Thoracic aorta (tissue), 2 donors: ENCODE measurements at places on chromosomes 2 and 18. TPM values are rescaled to one million over a fixed set of nuclear protein-coding genes. Genes with fewer than 3 reads are reported as not detected.
A peak's percentile ranks its signal among the peaks of the same experiment; 100 is the strongest.

DNA sequence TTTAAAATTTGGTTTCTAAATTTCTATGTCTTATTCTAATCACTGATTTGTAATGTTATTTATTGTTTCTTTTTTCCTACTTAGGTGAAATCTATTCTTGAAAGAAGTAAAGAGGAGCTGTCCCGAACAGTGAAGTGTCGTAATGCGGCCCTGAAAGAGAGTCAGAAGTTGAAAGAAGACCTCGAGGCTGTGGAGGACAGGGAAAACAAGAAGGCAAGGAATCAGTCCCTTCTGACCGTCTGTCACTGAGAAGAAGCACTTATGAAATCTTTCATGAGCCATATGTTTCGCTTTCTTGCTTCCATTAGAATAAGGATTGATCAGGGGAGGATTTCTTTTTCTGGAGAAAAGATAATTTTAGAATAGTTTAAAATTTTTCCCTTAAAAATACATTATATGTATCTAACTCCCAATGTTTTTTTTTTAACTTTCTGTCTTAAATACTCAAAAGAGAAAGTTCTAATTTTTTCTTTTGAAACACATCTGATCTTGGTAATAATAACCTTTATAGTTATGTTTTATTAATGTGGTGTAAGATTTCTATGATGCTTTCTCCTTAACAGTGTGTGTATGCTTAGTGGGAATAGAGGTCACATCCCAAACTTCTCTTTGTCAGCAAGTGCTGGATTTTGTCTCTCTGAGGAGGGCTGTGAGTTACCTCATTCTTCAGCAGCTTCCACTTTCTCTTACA lies 79.0 kb downstream of the CCDC150 start:
- H3K27ac ChIP-seq = no peak overlapping the region
- H3K36me3 ChIP-seq = no peaks in the 10 kb centered on the region
- no peaks in the 10 kb centered on the region for H3K4me1 ChIP-seq
- no peaks in the 10 kb centered on the region for H3K27me3 ChIP-seq
- DNase-seq = no peak
- no peak overlapping the region for H3K4me3 ChIP-seq

- H3K27me3 ChIP-seq = no peaks in the 10 kb centered on the region
- peak overlapping the region; percentile 20 for H3K4me3 ChIP-seq
- DNase-seq = no peak
- peaks cover 98% of the 10 kb centered on the region for H3K4me1 ChIP-seq
- no peaks in the 10 kb centered on the region for H3K36me3 ChIP-seq
These were observed 17.8 kb downstream of the CRIM1 start for GRCh38 chr2:36373149-36373926.

GRCh38 chr2:166304656-166305055 lies 71.1 kb downstream of the SCN9A start:
- no peaks in the 10 kb centered on the region for H3K27me3 ChIP-seq
- no peaks in the 10 kb centered on the region for H3K4me1 ChIP-seq
- no peak overlapping the region for H3K4me3 ChIP-seq
- H3K36me3 ChIP-seq = no peaks in the 10 kb centered on the region
- DNase-seq = no peak

DNA sequence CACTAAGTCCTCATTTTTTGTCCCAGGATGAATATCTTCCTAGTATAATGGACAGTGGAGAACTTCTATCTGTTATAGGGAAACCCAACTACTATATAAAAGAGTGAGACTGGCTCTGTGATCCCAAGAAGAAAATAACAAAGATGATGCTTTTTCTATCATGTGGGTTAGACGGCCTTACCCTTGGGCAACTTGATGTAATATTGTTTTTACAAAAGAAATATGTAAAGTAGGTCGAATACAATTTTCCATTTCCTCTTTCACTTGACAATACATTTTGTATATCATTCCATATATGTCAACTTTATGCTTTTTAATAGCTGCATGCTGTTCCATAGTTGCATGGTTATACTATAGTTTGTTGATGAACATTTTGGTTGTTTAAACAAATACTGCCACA lies 87.5 kb upstream of the SESTD1 start:
- no peaks in the 10 kb centered on the region for H3K36me3 ChIP-seq
- no peaks in the 10 kb centered on the region for H3K27me3 ChIP-seq
- no peak overlapping the region for H3K4me3 ChIP-seq
- no peaks in the 10 kb centered on the region for H3K4me1 ChIP-seq
- DNase-seq = no peak
- H3K27ac ChIP-seq = no peak overlapping the region

- no peak for DNase-seq
- H3K27me3 ChIP-seq = no peaks in the 10 kb centered on the region
- no peak overlapping the region for H3K4me3 ChIP-seq
- peaks cover 51% of the 10 kb centered on the region for H3K4me1 ChIP-seq
These were observed 63.1 kb downstream of the GLS start for GRCh38 chr2:190943706-190944105.

DNA sequence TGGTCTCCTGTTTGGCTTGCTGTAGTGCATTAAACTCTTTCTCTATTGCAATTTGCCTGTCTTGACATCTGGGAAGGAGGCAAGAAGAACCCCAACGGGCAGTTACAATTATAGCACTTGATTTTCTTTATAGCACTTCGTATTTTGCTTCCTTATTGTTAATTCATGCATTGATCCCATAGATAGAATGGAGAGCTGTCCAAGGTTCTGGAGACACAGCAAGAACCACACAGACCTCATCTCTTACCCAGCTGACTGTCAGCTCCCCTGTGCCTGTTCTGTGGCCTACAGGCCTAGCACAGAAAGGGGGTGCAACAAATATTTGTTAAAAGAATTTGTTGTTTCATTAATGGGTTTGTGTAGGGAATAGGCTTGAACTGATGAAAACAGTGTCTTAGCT lies 194.3 kb downstream of the GALNT1 start:
- no peak overlapping the region for H3K27ac ChIP-seq
- H3K27me3 ChIP-seq = no peaks in the 10 kb centered on the region
- no peak for DNase-seq
- H3K36me3 ChIP-seq = no peaks in the 10 kb centered on the region
- no peaks in the 10 kb centered on the region for H3K4me1 ChIP-seq
- H3K4me3 ChIP-seq = no peak overlapping the region

GRCh38 chr18:9927392-9928063 lies 13.7 kb downstream of the VAPA start:
- H3K27me3 ChIP-seq = no peaks in the 10 kb centered on the region
- no peak overlapping the region for H3K4me3 ChIP-seq
- no peaks in the 10 kb centered on the region for H3K36me3 ChIP-seq
- H3K4me1 ChIP-seq = peaks cover 95% of the 10 kb centered on the region
- DNase-seq = no peak
- no peak overlapping the region for H3K27ac ChIP-seq

GRCh38 chr2:237097326-237097910 lies 11.7 kb downstream of the COPS8 start:
- H3K27me3 ChIP-seq = no peaks in the 10 kb centered on the region
- H3K4me1 ChIP-seq = no peaks in the 10 kb centered on the region
- no peak for DNase-seq

- no peaks in the 10 kb centered on the region for H3K36me3 ChIP-seq
- H3K4me1 ChIP-seq = peaks cover 11% of the 10 kb centered on the region
- H3K27ac ChIP-seq = no peak overlapping the region
- H3K4me3 ChIP-seq = no peak overlapping the region
- no peak for DNase-seq
These were observed 31.1 kb upstream of the PPP3R1 start for GRCh38 chr2:68283419-68283812.

- no peaks in the 10 kb centered on the region for H3K27me3 ChIP-seq
- DNase-seq = peak; percentile 31
- no peaks in the 10 kb centered on the region for H3K36me3 ChIP-seq
These were observed 2.2 kb downstream of the LRATD1 start for GRCh38 chr2:14634489-14635390.

GRCh38 chr18:45557779-45558178 lies 57.5 kb upstream of the SLC14A2 start:
- H3K36me3 ChIP-seq = no peaks in the 10 kb centered on the region
- peaks cover under 1% of the 10 kb centered on the region for H3K4me1 ChIP-seq
- H3K4me3 ChIP-seq = no peak overlapping the region
- no peak overlapping the region for H3K27ac ChIP-seq
- DNase-seq = no peak

DNA sequence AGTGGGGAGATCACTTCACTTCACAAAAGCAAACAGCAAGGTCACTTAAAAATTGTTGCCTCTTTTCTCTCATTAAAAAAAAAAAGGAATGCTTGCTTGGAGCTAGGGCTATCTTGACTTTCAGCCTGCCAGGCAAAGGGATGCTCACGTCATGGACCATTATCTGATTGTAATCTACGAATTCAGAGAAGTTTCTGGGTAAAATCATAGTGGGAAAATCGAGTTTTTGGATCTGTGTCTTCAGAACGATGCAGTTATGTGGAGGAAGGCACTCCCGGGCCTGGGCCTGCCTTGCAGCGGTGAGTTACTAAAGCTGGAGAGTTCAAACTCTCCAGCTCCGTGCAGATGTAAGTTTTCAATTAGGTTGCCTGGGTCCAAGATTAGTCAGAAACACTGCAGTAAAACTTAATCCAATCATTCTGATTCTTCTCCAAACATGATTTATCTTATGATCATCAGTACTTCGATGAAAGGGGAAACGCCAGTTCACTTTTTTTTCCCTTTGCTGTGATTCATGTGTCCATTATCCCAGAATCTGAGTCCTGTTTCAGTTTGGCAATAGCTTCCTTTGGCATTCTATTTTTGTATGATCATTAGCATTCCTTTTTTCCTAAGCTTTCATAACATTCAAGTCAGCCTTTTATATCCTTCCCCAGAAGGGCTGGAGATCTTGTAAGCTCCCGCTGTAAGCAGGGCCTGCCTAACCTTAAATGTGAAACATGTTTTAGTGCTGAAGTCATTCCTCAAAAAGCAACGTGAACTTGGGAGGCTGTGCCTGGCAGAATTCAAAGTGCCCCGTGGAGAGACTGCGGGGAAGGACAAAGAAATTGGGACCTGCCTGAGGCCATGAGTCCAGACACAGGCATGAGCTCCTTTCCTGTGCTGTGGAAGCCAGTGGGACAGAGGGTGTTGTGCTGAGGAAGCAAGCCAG lies 119.3 kb upstream of the TWIST2 start:
- H3K4me3 ChIP-seq = peak overlapping the region; percentile 35
- H3K4me1 ChIP-seq = peaks cover 40% of the 10 kb centered on the region
- no peaks in the 10 kb centered on the region for H3K36me3 ChIP-seq
- no peaks in the 10 kb centered on the region for H3K27me3 ChIP-seq

GRCh38 chr2:173770947-173771678 lies 194.1 kb downstream of the SP3 start:
- no peaks in the 10 kb centered on the region for H3K4me1 ChIP-seq
- no peak for DNase-seq
- no peak overlapping the region for H3K4me3 ChIP-seq
- H3K27me3 ChIP-seq = no peaks in the 10 kb centered on the region

DNA sequence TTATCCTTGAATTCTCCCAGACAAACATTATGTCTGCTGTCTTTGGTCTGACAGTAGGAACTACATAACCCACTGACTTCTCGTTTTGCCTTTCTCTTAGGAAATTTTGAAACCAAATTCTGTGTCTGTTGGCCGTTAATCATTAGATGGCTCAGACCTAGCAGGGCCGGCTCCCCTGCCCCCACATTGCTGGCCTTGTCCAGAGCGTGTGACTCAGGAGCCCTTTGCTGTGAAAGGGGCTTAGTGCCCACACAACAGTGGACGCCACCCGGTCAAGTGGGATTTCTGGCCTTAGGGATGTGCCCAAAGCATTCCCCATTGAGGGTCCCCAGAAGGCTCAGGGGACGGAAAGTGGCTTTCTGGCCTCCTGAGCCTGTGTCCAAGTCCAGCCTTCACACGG lies 137.5 kb downstream of the CTIF start:
- H3K4me3 ChIP-seq = no peak overlapping the region
- H3K4me1 ChIP-seq = peaks cover 52% of the 10 kb centered on the region
- peaks cover 3% of the 10 kb centered on the region for H3K36me3 ChIP-seq
- H3K27me3 ChIP-seq = no peaks in the 10 kb centered on the region

GRCh38 chr2:166343467-166343866 lies 32.3 kb downstream of the SCN9A start:
- DNase-seq = no peak
- H3K4me3 ChIP-seq = no peak overlapping the region
- no peaks in the 10 kb centered on the region for H3K4me1 ChIP-seq
- H3K36me3 ChIP-seq = no peaks in the 10 kb centered on the region
- no peak overlapping the region for H3K27ac ChIP-seq

DNA sequence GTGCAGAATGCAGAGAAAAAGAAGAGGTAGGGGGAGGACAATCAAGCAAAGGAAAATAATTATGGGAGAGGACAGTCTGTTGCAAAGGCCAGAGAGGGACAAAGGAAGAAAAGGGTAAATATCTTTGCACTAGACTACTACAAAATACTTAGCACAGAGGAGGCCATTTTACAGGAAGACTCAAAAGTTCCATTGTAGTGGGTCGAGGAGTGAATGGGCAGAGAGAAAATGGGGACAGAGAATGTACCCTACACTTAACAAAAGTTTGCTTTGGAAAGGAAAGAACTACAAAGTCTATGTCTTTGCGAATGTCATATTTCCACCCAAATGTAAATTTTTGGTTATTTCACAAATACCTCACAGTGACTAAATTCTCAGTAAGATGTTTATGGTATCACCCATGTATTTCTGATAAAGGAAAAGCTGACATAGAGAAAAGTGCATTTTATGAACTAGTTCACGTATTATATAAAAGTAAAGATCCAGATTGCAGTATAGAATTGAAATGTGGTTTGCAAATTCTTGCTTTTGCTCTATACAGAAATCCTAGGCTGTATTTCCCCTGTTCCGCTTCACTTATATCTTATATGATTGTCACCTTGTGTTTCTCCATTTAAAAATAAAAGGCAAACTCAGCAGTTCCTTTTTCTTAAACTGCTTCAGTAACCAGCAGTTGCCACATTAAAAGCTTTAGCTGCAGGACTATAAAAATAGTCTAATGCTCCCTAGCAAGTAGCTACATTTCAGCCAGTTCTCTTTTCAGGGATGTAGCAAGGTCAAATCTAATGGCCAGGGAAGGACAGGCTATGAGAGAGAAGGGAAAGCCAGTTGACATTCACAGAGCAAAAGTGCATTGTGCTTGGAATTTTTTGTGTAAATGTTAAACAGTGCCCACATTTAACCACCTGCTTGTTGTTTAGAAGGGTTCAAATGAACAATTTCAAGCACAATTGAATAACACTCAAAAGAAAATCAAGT lies 79.7 kb upstream of the CYTIP start:
- DNase-seq = no peak
- H3K36me3 ChIP-seq = no peaks in the 10 kb centered on the region
- no peak overlapping the region for H3K4me3 ChIP-seq
- no peak overlapping the region for H3K27ac ChIP-seq
- no peaks in the 10 kb centered on the region for H3K27me3 ChIP-seq

- H3K27ac ChIP-seq = no peak overlapping the region
- no peaks in the 10 kb centered on the region for H3K27me3 ChIP-seq
- H3K4me1 ChIP-seq = no peaks in the 10 kb centered on the region
- no peak overlapping the region for H3K4me3 ChIP-seq
- H3K36me3 ChIP-seq = no peaks in the 10 kb centered on the region
These were observed 273.5 kb upstream of the HDAC4 start for GRCh38 chr2:239674101-239674980.

Gene GPR35
- total RNA-seq = 5.8 TPM

Gene TSPYL6
- 0.14 TPM for total RNA-seq

Gene CYRIA
- 5.6 TPM for total RNA-seq

Gene LYPD6B
- not detected for total RNA-seq

Gene MOB4
- 17.5 TPM for total RNA-seq

Gene SPP2
- total RNA-seq = not detected

Gene CROCC2
- total RNA-seq = not detected

Gene KATNAL2
- total RNA-seq = 5.7 TPM

Gene ACTR3
- 177 TPM for total RNA-seq

Gene MRPS5
- 35.3 TPM for total RNA-seq
